ENCODE measurements at places on chromosomes 1 and 21.

DNA sequence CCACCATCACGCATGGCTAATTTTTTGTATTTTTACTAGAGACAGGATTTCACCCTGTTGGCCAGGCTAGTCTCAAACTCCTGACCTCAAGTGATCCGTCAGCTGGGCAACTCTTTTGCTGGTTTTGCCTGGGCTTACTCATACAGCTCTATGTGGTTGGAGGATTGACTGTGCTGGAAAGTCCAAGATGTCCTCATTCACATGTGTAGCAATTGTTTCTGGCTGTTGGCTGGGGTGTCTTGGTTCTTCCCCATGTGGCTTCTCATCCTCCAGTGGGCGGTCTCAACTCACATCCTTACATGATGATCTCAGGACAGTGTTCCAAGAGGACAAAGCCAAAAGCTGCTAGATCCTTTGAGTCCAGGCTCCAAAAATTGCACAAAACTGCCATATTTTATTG lies 53.3 kb downstream of the TEX35 start:
- DNase-seq, result no peak

DNA sequence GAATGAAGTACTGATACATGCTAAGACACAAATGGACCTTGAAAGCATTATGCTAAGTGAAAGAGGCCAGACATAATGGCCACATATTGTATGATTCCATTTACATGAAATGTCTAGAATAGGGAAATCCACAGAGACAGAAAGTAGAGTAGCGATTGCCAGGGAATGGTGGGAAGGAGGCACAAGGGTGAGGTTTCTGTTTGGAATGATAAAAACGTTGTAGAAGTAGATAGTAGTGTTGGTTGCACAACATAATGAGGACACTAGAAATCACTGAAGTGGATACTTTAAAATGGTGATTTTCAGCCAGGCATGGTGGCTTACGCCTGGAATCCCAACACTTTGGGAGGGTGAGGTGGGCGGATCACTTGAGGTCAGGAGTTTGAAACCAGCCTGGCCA lies 97.6 kb upstream of the VANGL1 start:
- DNase-seq, result no peak

DNA sequence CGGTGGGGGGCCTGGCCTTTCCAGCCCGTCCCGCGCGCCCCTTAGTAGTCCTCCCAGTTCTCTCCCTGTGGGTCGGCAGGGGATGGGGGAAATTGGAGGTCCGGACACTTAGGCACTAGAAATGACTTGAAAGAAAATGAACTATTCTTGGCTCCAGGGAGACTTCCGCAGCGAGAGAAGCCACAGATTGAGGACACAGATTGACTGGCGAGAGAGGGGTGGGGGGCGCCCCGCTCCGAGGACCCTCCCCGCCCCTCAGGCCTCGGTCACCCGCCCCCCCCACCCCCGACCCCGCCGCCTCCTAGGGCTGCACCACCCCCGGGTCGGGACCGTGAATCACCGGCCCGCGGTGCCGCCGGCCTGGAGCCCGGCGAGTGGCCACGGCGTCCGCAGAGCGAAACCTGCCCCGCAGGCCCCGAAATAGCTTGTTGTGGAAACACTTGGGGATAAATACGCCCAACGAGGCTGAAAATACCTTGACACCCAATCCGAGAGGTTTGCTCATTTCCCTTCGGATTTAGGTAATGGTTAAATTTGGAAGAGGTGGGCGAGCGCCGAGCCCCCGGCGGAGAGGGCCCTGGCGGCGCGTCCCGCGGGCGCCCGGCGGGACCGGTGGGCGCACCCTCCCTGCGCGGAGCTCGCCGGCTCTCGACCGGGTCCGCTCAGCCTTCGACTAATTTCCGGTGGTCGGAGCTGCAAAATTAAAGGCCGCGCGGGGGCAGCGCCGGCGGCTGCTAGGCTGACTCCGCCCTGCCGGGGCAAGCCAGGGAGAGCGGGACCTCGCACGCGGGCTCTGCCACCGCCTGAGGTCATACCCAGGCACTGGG lies at the start of gene GFI1:
Gene GFI1 (minus strand): TSS at position 675 of the 827 bp plus-strand sequence. CDS start 3,438 bp downstream, outside the sequence.
- peak; percentile 73 for DNase-seq

DNA sequence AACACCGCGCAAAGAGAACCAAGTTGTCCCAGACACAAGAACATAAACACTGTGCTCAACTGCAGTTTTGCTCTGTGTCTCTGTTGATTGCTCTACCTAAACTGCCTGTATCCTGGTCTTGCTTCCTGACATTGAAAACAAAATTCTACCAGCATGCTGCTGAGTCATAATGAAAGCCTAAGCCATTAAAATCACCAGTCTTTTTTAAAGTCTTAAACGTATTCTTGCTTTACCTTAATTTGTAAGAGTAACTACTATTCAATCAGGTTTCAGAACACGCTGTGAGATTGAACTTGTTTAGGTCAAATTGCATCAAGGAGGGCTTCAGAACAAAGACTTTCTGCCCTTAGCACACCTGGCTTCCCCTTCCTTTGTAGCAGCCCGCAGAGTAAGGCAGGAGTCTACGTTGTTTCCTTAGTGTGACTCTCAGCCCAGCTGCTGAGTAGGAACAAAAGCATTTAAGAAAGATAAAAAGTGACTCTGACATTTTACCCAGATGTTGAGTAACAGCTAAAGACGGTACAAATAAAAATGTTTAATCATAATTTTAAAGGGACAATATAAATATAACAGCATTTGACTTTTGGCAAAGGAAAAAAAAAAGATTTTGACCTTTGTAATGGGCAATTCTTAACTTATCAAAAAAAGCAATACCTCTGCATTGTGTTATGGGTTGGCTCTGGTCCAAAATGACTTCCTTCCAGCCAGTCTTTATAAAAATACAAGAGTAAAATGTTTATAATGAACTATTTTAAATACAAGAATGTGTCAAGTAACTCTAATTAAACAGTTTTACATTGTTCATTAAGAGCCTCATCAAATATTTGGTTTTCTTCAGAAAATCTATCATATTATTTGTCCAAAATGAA lies 186.9 kb upstream of the ADGRL4 start:
- DNase-seq, result no peak

- DNase-seq, result no peak
Observed at GRCh38 chr1:228927421-228927820, 192.1 kb downstream of the RHOU start.

- no peak for DNase-seq
Observed at GRCh38 chr1:225476538-225476988, 48.7 kb upstream of the LBR start.

- DNase-seq, result no peak
Observed at GRCh38 chr1:16392740-16393569, 25.9 kb downstream of the SZRD1 start.

DNA sequence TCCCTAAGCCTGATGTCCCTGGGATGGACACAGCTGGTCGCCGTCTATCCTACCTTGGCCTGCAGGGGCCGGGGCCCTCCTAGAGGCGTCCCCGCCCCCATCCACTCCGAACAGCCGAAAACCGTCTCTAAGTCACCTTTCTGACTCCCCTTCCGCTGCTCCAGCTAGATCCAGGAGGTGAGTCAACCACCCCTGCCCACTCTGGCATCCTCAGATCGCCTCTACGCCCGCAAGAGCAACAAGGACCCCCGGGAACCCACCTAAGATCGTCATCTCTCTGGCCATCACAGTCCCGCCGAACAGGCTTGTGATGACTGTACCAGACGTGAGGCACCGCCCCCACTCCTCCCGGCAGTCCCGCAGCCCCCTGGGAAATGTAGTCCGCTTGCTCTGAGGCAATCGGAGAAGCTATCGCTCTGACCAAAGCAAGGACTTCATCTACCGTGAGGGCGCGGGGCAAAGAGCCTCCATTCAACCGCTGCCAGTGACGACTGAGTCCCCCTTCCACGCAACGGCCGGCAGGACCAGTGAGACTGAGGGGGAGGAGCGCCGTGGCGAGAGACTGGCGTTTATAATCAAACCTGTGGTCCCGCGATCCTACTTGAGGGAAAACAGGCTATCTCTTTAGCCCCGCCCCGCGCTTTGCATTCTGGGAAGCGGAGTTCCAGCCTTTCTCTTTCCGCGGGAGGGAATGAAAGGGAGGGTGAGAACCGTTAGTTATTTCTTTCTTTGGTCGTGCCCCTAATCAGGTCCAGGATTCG lies at the start of gene HSPA13:
Gene HSPA13 (minus strand): TSS at position 312 of the 761 bp plus-strand sequence. CDS start 27 bp downstream, at position 285.
- peak; percentile 98 for DNase-seq

GRCh38 chr1:9402256-9402616 lies 109.5 kb downstream of the SPSB1 start:
- no peak for DNase-seq

GRCh38 chr1:46684670-46685069 lies 13.0 kb downstream of the TEX38 start:
- DNase-seq, result no peak

- no peak for DNase-seq
Observed at GRCh38 chr21:42707207-42707830, 53.9 kb downstream of the PDE9A start.

DNA sequence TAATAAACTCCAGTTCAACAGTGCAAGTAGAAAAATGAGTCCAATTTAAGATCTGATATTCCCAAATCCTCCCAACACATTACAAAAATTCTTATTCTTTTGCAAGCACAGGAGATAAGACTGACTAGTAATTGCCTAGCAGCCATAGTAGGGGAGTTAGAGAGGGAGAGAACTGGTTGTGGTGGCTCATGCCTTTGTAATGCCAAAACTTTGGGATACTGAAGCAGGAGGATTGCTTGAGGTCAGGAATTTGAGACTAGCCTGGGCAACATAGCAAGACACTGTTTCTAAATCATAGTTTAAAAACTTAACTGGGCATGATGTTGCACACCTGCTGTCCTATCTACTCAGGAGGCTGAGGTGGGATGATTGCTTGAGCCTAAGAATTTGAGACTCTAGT lies 26.7 kb upstream of the PAPPA2 start:
- no peak for DNase-seq

DNA sequence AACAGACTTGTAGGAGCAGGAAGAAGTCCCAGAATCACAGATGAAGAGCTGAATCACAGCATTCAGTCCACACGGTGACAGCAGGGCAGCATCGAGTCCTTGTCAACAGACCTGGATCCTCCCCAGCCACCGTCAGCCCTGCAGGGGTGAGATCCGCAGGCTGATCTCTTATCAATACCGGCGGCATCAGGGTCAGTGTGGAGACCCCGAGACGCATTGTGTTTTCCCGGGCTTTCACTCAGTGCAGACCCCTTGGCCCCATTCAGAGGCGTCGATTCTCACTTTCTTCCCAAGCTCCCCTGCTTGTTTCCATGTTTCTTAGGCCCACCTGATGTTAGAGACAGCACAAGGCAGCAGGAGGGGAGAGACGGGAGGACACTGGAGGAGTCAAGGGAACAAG lies 609.6 kb downstream of the PTPRU start:
- DNase-seq, result no peak

DNA sequence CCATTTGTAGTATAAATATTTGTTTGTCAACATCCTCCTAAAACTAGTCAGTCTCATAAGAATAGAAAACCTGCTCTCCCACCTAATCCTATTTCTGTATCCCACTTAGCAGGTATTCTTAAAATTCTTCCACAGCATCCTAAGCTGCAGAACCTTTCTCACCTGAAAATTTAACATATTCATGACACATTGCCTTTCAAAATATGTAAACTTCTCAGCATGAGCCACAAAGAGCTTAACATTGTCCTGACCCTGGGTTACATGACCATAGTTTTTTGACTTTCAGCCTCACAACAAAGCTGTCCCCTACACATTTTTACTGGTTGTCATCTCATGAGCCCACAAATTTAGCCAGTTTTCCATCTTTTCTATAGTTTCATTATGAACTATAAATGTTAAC lies 712.1 kb downstream of the LTN1 start:
- DNase-seq, result no peak

GRCh38 chr1:218741852-218742251 lies 396.7 kb downstream of the TGFB2 start:
- no peak for DNase-seq

DNA sequence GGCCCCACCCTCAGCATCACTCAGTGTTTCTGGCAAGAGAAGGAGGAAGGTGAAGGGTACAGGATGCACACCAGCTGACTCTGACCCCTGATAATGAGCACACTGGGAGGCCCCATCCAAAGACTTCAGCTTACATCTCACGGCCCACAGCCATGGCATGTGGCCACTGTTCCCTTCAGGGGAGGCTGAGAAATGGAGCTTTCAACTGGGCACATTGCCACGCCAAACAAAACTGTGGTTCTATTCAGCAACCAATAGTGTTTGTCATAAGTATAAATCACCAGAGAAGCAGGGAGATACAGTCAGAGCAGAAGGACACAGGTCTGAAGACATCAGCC lies 12.7 kb upstream of the TRAF3IP3 start:
- no peak for DNase-seq

DNA sequence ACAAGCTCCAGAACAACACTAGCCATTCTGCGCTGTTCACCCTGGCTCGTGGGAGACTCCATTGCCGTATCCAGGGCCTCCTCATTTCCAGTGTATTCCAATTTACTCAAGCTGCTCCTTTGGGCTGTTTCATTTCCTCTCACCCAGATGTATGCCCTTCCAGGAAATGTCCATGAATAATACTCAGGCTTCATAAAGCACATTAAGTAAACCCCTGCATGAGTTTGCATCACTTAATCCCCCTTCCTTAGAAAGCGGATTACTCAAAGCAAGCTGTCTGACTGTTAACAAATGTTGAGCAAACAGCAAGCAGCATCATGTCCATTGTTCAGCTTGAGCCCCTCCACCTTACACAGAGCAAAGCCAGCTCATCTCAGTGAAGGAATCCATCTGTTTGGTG lies 403.6 kb upstream of the PBX1 start:
- DNase-seq, result no peak

GRCh38 chr1:227559499-227559898 lies 3.9 kb upstream of the ZNF678 start:
- DNase-seq, result no peak

DNA sequence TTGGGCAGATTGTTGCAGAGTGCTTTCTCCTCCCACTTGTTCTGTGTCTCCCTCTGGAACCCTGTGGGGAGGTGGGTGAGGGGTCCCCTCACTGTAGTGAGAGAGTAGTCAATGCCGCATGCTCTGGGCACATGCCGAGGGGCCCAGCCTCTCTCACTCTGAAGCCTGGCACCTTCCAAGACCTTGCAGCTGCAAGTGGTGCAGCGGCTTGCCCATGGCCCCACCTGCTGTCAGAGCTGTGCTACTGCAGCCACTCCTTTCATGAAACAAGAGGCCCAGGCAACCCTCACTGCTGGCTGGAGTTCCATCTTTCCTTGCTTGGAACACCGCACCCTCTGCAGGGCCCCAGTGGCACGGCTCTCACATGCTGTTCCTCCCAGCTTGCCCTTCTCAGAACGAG lies 58.4 kb upstream of the COL6A1 start:
- DNase-seq, result peak; percentile 78

- DNase-seq, result no peak
Observed at GRCh38 chr1:47439819-47440598, 2.2 kb downstream of the FOXD2 start.

DNA sequence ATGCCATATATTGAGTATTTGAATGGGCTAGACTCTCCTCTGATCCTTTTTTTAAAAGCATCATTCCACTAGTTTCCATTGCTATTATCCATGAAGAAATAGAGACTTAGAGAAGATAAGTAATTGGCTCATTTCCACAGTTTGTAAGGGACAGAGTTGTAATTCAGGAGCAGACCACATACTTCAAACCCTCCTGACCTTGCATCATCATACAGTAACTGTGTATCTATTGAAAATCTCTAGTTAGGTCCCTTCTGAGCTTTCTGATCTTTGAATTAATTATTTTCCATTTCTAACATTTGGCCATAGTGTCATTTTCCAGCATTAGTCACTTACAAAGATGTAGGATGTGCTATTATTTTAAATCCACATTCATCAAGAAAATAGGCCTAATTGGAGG lies 386.5 kb upstream of the ST6GALNAC5 start:
- DNase-seq, result no peak
